ENCODE measurements at places on chromosomes 4 and X.

GRCh38 chr4:65242156-65242846, 428.0 kb downstream of the EPHA5 start:
- DNase-seq, result peak; percentile 35

GRCh38 chrX:148610328-148610698, 109.9 kb downstream of the AFF2 start:
- DNase-seq, result no peak

DNA sequence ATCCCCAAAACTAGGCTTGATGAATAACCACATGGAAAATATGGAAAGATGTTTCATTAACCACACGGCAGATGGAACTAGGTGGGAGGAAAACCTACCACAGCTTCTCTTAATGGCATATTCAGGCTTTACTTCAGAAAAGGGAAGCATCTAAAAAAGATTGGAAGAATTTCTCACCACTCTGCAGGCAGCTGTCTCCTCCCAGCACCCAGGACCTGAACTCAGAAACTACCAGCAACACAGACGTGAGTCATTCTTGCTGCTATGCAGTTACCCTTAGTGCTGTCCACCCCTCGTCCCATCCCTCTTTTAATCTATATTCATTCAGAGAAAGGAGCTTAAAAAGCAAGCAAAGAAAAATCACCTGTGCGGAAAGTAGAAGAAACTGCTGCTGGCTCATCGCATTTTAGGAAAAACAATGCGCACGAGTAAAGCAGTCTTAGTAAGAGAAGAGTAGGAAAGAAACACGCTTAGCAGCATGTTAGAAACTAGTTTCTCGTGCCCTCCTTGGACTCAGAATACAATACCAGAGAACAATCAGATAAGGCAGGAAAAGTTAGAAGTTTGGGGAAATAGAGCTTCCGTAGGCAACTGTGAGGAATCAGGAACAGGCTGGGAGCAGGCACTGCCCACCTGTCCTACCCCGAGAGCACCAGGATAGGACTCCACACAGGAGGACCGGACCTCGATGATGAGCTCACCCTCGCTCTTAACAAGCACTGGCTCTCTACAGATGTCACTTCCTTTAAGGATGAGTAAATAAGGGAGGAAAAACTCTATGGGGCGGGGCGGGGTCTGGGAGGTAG, 48.1 kb upstream of the ENPP6 start:
- peak; percentile 88 for DNase-seq

GRCh38 chr4:128590773-128591172, 218.7 kb upstream of the JADE1 start:
- DNase-seq, result no peak

DNA sequence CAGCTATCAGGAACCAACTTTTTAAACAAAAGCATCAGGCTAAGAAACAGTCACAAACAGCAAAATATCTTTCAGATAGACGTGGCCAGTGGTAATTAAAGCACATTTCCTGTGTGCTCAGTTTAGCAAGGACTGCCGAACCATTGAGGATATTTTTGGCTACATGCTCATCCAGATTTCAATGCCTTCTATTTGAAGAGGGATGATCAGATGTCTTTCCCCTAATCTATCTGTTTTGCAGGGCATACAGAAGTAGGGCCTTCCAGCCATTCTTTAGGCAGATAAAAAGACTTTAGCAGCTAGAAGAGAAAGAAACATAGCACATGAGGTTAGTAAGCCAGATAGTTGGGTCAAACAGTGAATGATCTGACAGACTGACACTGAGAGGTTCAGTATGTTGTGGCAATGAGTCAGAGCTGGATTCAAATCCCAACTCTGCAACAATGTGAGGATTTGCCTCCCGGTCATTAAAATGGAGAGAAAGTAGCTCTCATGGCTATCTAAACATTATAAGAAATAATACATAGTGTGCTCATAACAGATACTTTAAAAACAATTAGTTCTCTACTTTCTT, 100.0 kb upstream of the PRKG2 start:
- peak; percentile 78 for DNase-seq

DNA sequence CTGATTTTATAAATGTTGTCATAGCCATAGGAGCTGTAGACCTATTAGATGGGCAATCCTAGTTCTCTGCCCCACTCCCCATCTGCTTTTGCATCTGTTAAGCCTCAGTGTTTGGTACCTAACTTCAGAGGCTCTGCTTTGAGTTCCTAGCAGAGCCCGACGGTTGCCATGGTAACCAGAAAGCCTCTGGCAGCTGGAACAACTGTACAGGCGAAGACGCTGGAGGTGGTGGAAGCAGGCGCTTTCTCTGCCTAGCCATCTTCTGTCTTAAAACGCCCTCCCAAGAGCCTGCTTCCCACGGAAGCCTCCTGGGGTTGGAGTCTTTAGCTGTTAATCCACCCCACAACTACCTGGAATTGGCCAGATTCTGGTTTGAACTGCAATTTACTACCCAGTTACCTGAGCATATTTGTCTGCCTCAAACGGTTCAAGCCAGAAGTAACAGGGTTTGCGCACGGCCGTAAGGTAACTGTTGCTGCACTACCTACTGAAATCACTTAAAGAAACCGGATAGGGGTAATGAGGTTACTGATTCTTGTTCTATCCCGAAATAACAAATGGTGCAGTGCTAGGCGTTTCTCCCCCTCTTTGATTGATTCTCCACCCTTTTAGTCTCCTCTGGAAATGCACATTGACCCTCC, 1.0 kb upstream of the GABRG1 start:
- no peak for DNase-seq

GRCh38 chrX:135513130-135513515, 7.3 kb upstream of the INTS6L start:
- DNase-seq, result no peak

GRCh38 chr4:88251924-88252323, 32.4 kb downstream of the PPM1K start:
- no peak for DNase-seq

GRCh38 chr4:60721685-60722084, 478.4 kb upstream of the ADGRL3 start:
- no peak for DNase-seq

DNA sequence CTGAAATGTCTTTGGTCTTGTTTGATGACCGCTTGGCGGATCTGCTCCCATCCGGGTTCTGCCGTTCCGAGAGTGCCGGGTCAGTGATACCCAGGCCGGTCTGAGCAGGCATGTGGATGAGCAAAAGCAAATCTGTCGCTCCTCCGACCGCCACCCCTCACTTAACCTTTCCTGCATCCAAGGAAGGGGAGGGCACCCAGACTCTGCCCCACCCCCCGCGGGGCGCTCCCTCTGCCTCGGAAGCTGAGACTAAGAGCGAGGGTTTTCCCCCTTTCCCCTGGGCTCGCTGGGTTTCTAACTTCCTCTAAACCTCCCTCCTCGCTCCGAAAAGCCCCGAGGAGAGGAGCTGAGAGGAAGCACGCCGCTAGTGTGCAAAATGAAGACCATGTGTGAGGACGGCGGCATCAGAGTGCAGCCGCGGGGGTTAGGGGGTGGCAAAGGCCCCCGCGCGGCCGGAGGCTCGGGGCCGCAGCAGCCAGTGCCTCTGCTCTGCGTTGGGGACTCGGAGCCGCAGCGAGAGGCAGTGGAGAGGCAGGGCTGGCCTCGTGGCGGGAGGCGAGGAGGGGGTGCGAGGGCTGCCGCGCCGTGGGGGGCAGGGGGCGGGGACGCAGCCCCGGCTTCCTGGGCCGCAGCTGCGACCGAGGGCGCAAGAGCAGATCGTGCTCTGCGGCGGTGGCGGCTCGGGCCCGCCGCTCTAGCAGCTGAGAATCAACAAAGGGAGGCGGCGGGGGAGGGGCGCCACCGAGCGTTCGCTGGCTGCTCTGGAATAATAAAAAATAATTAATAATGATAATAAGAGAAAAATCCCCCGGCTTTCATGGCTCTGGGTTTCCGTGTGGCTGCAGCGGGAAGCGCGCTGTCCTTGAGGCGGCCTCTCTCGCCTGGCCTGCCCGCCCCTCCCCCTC, 55.8 kb upstream of the BCOR start:
- DNase-seq, result peak; percentile 30

GRCh38 chrX:7635604-7636003, 207.4 kb upstream of the VCX start:
- DNase-seq, result no peak
